ENCODE measurements at places on chromosomes 1 and 21.
A peak's percentile ranks its signal among the peaks of the same experiment; 100 is the strongest.

GRCh38 chr1:151455231-151455630 is 4.1 kb downstream of the POGZ start:
- no peak for DNase-seq

DNA sequence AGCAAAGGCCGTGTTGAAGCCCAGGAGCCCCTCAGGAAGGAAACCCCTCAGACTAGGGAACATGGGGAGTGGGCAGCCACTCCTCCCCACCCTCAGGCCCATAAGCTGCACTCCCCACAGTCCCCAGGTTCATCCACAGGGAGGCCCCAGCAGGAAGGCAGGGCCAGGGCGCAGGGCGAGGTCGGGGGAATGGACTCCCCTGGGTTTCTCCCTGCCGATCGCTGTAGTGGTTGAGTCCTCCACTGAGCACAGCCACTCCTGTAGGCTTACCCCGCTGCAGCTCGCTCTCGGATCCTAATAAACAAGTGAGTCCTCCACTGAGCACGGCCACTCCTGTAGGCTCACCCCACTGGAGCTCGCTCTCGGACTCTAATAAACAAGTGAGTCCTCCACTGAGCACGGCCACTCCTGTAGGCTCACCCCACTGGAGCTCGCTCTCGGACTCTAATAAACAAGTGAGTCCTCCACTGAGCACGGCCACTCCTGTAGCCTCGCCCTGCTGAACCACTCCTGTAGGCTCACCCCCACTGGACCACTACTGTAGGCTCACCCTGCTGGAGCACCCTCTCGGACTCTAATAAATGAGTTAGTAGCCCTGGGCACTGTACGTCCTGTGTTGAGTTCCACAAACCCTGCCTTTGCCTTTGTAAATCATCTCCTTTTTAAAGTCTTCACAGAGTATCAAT is 16.2 kb upstream of the COL18A1 start:
- DNase-seq: no peak

- no peak for DNase-seq
Measured at GRCh38 chr21:33015756-33016155, 10.0 kb upstream of the OLIG2 start.

DNA sequence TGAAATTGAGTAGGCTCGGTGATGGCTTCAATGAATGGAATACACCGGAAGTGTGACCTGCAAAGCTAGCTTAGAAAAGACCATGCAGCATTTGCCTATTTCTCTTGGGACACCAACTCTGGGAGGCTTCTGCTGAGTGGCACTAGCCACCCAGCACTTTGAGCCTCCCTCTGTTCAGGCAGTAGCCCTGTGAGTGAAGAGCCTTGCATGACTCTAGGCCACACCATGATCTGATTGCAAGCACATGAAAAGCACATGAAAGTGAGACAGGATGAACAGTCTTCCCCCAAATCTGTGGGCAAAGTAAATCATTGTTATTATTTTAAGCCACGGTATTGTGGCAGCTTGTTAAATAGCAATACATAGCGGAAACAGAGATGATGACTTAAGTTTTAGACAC is 2.8 kb downstream of the CD48 start:
- no peak for DNase-seq

DNA sequence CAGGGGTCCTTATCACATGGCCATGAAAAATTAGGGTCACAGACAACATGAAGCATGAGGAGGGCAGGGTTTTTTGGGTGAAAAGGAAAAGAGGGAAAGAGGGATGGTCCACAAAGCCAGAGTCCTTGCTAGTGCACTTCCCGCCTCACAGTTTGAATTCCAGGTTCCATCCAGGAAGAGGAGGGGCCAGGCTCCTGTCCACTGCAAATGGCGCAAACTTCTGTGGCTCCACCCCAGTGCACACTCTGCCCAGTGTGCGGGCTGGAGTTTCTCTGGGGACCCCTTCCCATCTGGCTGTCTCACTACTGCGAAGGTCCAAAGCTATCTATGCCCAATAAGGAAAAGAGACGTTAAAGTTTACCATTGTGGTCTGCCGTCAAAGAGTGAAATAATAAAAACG is 17.8 kb downstream of the AIM2 start:
- peak; percentile 1 for DNase-seq

DNA sequence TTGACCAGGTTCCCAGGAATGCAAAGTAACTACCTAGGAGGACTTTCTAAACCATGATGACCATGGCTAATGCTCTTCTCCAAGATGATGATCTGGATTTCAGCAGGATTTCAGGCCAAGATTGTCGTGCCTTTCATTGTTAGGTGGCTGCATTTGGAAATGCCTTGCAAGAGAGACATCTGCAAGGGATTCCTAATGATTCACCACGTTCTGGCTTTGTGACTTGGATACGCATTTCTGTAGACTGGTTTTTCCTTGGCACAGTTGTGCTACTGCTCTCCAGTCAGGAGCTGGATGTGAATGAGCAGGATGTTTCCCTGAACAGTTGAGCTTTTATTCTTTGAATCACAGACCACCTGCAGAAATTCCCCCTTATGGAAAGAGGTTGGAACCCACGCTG is 212.4 kb downstream of the BACH1 start:
- DNase-seq: no peak

- no peak for DNase-seq
Measured at GRCh38 chr1:16166117-16166516, 10.2 kb upstream of the EPHA2 start.

DNA sequence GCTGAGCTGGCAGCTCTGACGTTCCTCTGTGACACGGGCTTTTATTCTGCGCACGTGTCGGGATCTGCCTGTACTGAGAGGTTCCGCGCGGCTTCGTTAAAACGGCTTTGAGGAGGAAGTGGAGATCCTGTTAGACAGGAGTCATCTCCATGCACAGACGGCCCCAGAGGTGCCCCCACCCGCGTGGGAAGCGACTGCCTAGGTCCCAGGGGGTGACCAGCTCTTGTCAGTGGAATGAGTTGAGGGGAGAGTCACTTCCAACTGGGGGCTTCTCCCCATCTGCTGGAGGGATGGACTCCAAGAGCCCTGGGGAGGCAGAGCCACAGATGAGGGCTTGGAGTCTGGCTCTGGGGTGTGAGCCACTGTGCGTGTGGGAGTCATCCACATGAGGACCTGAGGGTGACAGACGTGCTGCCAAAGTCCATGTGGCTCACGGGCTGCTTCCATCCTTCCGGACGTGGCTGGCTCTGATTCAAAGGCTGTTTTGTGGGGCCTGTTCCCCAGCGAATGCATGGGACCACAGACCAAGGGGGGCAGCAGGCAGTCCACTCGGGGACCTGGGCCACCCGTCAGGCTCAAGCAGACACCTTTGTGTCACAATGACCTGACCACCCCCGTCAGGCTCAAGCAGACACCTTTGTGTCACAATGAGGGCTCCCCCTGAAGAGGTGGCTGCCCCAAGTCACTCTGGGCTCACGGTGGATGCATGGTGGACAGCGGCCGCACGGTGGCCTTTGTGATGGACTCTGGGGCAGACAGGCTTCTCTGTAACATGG is 26.8 kb downstream of the PTTG1IP start:
- peak; percentile 80 for DNase-seq
